ENCODE measurements at places on chromosomes 13 and 19. TPM values are rescaled to one million over a fixed set of nuclear protein-coding genes. Genes with fewer than 3 reads are reported as not detected.

GRIN3B gene
- total RNA-seq, result not detected

CNMD gene
- not detected for total RNA-seq

GPR183 gene
- total RNA-seq, result under 0.01 TPM

YJEFN3 gene
- 1.2 TPM for total RNA-seq

SMIM17 gene
- total RNA-seq, result 0.25 TPM

KLK2 gene
- not detected for total RNA-seq

LNX2 gene
- 8.4 TPM for total RNA-seq

ZNF320 gene
- total RNA-seq, result 20.1 TPM

PLVAP gene
- 0.50 TPM for total RNA-seq

ZNF43 gene
- total RNA-seq, result 4.7 TPM

SOHLH2 gene
- total RNA-seq, result 1.5 TPM

ZNF677 gene
- total RNA-seq, result 11.6 TPM

FCAR gene
- not detected for total RNA-seq

KLK13 gene
- not detected for total RNA-seq

PTPRH gene
- total RNA-seq, result 15.3 TPM

B3GNT3 gene
- not detected for total RNA-seq

CNFN gene
- total RNA-seq, result not detected

KCTD4 gene
- total RNA-seq, result not detected

ZNF550 gene
- 9.0 TPM for total RNA-seq

KLK15 gene
- not detected for total RNA-seq

IL11 gene
- total RNA-seq, result 6.9 TPM

FREM2 gene
- total RNA-seq, result under 0.01 TPM

MAG gene
- not detected for total RNA-seq

MCEMP1 gene
- not detected for total RNA-seq

GIPC1 gene
- total RNA-seq, result 189 TPM

PLIN5 gene
- not detected for total RNA-seq

SYCN gene
- not detected for total RNA-seq

ANGPTL8 gene
- total RNA-seq, result not detected

ONECUT3 gene
- total RNA-seq, result not detected

KIR3DL2 gene
- not detected for total RNA-seq

GAPDHS gene
- not detected for total RNA-seq

KCNRG gene
- 3.0 TPM for total RNA-seq

SIGLEC8 gene
- total RNA-seq, result not detected

EDDM13 gene
- not detected for total RNA-seq

KLF1 gene
- not detected for total RNA-seq

KIR2DL3 gene
- total RNA-seq, result not detected
